Adrenal gland (tissue), 19 donors: ENCODE measurements at places on chromosomes 16 and 17. TPM values are rescaled to one million over a fixed set of nuclear protein-coding genes. Genes with fewer than 3 reads are reported as not detected.

DNA sequence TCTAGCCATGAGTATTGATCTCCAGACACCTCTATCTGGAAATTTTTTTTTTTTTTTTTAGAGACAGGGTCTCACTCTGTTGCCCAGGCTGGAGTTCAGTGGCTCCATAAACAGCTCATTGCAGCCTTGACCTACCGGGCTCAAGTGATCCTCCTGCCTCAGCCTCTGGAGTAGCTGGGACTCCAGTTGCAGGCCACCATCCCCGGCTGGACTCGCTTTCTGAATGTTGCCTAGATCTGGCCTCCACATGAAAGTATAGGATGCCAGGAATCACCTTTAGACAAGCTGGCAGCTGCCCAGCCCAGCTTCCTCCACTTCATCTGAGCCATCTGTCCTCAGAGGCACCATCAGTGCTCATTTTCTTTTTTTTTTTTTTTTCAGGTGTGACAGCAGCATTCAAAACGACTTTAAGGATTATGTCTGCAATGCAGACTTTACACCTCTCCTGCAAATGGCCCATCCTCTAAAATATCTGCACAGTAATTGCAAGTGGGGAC, 6.4 kb upstream of the PRR14 start:
- no peak for DNase-seq

DNA sequence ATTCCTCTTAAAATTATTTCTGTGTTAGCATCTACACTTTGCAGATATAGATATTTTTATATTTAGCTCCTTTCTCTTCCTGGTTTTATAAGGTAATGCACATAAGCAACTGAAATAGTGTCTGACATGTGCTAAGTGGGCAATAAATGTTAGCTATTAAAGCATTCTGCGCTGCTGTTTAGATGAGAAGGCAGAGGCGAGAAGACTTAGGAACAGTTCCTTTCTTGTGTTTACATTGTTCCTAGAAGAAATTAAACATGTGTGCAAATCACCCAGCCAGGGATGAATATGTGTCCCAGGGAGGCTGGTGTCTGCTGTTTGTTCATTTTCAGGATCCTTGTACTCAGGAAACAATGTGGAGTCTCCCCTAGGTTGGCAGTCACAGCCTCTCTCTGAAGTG, 292.3 kb downstream of the PMP22 start:
- DNase-seq: no peak

The ZNF594 gene
- polyA plus RNA-seq: 1.1 TPM

DNA sequence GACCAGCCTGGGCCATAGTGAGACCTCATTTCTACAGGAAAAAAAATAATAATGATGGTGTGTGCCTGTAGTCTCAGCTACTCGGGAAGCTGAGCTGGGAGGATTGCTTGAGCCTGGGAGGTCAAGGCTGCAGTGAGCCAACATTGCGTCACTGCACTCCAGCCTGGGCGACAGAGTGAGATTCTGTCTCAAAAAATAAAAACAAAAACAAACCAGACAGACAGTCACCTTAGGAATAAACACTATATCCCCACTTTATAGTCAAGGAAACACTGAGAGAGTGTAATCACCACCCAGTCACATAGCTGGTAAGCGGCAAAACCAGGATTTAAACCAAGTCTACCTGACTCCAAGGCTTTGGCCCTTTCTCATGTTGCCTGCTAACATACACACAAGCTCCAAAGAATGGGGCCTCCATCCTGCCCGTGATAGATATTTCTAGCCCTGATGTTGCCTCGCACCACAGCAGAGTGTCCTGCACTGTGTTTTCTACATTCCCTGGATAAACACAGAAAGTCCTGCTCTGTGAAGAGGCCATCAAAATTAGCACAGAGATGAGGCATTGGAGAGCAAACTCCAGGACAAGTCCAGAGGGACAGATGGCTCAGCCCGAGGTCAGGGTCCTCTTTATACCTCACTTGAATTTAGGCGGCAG, 66.1 kb upstream of the SMURF2 start:
- DNase-seq: peak; percentile 71

DNA sequence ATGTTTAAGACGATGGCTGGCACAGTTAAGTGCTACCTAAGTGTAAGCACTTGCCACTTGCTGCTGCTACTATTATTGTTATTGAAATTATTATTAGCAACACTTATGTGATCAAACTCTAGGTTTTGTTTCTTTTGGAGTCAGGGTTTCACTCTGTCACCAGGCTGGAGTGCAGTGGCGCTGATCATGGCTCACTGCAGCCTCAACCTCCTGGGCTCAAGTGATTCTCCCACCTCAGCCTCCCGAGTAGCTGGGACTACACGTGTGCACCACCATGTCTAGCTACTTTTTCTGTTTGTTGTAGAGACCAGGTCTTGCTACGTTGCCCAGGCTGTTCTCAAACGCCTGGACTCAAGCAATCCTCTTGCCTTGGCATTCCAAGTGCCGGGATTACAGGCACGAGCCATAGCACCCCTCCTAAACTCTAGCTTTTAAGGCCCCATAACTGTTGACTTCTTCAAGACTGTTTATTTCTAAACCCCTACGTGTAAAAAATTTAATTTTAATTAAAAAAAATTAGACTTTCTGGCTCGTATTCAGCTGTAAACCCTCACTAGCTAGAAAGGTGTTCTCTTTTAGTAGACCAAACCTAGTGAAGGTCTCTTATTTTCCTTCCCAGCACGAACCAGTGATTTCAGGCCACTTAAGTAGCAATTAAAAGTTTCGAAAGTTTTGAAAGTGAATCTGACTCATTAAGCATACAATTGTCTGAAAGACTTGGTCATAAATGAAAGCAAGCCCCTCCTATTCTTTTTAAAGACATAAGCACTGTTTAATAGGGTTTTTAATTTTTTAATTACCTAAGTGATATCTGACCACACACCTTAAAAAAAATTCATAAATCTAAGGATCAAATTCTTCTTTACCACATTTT, 11.7 kb upstream of the SCNN1B start:
- no peak for DNase-seq

GRCh38 chr17:3808701-3809100, 7.7 kb upstream of the ITGAE start:
- DNase-seq: no peak

The DLX4 gene
- 0.10 TPM for polyA plus RNA-seq

DNA sequence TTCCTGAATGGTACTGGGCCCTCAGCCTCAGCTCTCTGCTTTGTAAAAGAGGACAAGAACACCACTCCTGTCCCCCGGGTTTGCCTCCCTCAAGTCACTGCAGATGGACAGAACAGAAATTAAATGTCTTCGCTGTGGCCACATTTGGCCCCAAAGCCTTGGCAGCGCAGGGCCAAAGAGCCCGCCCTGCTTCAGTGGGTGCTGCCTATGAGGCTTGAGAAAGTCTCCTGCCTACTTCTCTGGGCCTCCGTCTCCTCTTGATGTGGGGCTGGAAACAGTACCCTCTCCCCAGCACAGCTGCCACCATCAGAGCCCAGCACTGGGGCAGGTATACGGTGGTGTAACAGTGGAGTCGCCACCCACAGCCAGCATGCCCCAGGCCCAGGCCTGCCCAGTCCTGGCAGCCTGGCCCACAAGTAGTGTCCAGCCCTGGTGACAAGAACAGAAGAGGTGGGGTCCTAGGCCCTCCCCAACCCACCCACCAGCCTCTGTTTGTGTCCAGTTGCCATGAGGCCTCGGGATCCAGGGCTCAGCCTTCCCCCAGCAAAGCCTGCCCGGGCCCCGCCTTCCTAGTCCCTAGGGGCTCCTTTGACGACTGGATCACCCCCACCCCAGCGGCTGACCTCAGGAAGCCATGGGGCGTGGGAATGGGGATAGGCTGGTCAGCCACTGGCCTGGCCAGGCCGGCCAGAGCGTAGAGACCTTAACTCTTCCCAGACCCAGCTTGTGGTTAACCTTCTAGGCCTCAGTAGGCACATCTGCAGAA, 3.9 kb upstream of the TPPP3 start:
- no peak for DNase-seq

- no peak for DNase-seq
These were observed 24.2 kb downstream of the MAP3K3 start for GRCh38 chr17:63646488-63646806.
